CD4-positive, alpha-beta T cell treated with Interleukin-10 for 1 hour (primary cell): ENCODE measurements at places on chromosomes 11 and 22.
A peak's percentile ranks its signal among the peaks of the same experiment; 100 is the strongest.

GRCh38 chr22:46163557-46163888 is 13.2 kb downstream of the PPARA start:
- no peak for DNase-seq

- no peak for DNase-seq
Measured at GRCh38 chr11:44377121-44377520, 67.2 kb upstream of the ALX4 start.

GRCh38 chr22:37929390-37929789 is 23.3 kb downstream of the MICALL1 start:
- no peak for DNase-seq

GRCh38 chr11:75272391-75272790 is 31.8 kb downstream of the TPBGL start:
- DNase-seq, result no peak

GRCh38 chr22:26589367-26589844 is 526 bp downstream of the TPST2 start:
- peak; percentile 31 for DNase-seq

GRCh38 chr11:1042626-1043562 is 6.4 kb upstream of the MUC6 start:
- no peak for DNase-seq

DNA sequence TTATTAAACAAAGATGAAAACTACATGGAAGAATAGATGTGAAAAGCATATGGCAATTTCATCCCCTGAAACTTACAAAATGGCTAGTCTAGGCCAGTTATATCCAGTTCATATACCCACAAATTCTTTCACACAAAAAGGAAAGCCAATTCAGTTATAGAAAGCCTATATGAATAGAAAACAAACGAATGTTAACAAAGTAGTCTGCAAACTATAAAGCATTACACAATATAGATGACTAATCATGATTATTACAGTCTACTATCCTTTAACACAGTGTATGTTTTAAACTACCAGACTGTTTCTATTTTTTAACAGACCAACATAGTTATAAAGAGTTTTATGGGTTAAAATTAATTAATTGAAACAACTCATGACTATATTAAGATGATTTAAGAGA is 12.1 kb downstream of the DCUN1D5 start:
- no peak for DNase-seq

GRCh38 chr11:128095466-128095981 is 491.8 kb downstream of the ETS1 start:
- DNase-seq, result no peak

DNA sequence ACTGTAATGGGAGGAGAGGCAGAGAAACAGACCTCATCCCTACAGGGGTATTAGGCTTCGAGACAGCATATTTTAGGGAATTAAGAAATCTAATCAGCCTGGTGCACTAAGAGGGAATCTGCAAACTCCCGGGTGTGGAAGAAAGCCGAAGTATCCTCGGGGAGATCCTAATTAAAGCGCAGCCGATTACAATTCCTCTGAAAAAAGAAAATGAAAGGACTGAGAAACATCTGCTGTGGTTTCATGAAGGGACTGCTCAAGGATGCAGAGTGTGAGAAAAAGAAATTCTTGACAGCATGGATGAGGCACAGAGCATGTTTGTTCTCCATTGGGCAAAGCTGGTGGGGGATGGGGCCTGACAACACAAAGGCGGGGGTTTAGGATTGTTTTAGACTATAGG is 290.0 kb upstream of the LARGE1 start:
- no peak for DNase-seq

DNA sequence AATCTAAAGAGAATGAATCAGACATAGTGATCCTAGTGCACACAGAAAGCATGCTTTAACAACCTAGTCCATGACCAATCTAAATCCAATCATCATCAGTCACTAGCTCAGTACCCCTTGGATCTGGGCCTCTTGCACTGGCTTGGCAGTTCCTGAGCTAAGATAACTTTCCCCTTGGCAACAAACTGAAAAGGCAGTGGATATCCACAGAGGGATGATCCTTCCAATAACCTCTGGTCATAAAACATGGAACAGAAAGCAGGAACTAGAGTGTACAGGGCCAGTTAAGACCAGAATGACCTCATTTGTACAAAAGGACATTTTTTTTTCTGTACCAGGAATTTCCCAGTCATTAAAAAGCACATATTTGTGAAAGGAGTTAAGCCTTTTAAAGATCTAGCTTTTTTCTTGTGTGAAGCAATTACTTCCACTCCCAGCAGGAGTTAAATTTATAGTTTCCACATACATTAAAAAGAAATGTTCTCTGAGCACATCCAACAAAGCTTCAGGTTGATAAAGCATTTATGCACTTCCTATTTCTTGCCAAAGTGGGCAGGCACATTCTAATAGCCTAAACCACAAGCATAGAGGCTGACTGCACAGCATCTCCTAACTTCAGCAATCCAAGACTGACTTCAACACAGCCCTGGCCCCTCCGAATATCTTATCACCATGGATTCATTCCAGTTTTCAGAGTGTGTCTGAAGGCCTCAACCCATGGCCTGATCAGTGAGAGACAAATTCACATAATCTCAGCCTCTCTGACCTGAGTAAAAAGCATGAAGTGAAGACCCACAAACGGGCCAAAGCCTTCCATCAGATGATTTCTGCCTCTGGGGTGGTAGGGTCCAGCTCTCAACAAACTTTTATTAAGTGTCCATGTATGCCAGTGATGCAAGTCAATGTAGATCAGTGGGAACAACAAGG is 29.9 kb downstream of the GUCY1A2 start:
- DNase-seq, result no peak

DNA sequence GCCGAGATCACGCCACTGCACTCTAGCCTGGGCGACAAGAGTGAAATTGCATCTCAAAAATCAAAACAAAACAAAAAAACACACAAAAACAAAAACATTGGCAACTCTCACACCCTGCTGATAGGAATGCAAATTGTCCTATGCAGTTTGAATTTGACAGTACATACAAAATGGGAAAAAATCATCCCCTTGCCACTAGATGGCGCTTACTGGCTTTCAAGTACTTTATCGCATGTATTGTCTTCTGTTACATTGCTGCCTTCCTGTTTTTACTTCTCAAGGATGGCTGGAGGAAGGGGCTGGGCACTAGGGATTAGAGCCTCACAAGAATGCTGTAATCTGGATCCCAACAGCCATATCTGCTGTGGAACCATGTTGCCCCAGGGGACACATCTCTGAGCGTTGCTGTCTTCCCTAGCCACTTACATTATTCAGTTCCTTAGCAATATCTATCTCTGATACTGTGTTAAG is 59.4 kb upstream of the A4GALT start:
- peak; percentile 73 for DNase-seq

GRCh38 chr11:111059726-111060125 is 185.8 kb upstream of the POU2AF2 start:
- no peak for DNase-seq

- no peak for DNase-seq
Measured at GRCh38 chr11:13629779-13630178, 38.7 kb upstream of the FAR1 start.

GRCh38 chr11:36069576-36070212 is 125.8 kb downstream of the LDLRAD3 start:
- DNase-seq, result no peak

GRCh38 chr11:113488931-113489351 is 13.7 kb upstream of the DRD2 start:
- no peak for DNase-seq

DNA sequence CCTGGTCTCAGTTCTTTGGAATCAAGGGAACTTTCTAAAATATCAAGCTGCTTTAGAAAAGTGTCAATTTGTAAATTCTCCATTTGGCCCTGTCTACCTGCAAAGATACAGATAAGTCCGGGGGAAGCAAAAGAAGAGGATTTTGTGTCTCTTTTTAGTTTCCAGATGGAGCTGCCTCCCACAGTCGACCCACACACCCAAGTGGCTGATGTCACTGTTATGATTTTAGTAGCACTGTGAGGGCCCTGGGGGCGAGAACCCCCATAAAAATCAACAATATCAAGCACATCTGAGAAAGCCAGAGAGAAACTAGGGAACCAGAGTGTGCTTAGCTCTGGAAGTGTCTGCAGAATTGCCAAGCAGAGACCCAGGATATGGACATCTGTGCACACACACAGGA is 212.7 kb downstream of the LARGE1 start:
- no peak for DNase-seq

DNA sequence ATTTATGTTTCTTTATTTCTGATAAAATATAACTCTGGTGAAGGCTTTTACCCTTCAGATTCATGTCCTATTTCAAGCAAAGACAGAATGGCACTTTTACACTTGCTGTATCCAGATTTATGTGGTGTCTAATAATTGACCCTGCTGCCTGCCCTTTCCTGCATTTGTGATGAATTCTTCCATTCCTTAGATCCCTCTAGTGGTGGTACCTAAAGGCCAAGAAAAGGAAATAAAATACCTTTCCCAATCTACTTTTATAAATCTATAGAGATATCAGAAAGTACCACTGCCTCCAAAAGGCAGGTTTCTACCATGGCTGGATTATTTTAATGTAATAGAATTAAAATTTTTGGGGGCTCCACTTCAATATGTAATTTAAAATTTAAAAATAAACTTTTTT is 34.2 kb downstream of the CCDC81 start:
- no peak for DNase-seq

DNA sequence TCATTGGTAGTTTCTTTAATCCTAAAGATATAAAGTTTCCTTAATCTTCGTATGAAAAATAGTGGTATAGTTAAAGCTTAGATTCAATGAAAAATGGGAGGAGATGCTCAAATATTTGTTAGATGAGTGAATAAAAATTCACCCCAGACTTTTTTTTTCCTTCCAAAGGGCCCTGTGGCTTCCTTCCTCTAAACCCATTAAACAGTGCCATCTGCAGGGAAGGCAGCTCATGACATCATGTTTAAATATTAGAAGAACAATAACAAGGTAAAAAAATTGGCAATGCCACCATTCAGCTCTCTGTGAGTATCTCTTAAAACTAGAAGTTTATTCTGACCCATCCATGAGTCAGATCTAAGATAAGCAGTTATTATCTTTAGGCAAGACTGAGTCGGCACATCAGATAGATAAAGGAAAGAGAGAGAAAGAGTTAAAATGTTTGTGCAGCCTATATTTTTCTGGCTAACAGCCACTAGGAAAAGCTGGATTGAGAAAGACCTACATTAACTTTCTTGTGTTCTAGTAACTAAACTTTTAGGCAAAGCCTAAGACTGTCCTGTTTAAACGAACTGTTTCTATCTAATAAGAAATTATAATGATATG is 19.1 kb upstream of the OOSP1 start:
- peak; percentile 25 for DNase-seq

DNA sequence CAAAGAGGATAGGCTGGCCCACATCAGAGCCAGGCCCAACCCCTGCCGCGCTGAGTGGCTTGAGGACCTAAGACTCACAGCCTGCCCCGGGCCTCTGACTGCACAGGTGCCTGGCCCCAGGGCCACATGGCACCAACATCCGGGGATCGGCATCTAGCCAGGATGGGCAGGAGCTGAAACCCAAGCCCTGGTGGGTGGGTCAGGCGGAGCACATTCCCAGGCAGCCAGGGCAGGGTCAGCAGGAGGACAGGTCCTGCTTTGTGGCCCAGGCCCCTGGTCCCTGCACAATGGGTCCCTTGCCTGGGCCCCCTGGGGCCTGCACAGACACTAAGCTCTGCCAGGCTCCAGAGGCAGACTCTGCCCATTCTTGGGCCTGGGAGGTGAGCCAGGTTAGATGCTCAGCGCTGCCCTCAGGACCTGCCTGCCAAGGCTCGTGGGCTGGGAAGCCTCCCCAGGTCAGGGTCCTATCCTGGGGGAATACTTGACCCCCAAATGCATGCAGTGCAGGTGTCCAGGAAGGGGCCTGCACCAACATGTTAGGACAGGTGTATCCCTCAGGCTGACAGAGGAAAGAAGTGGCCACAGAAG is 33.5 kb downstream of the ARVCF start:
- no peak for DNase-seq

DNA sequence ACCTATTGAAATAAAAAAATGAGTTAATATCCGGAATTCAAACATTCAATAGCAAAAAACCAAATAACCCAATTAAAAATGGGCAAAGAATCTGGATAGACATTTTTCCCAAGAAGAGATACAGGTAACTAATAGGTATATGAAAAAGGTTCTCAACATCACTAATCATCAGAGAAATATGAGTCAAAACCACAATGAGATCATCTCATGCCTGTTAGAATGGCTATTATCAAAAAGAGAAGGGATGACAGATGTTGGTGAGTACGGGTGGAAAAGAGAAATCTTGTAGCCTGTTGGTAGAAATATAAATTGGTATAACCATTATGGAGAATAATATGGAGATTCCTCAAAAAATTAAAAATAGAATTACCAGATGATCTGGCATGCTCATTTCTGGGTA is 26.9 kb upstream of the OR6M1 start:
- DNase-seq, result no peak

DNA sequence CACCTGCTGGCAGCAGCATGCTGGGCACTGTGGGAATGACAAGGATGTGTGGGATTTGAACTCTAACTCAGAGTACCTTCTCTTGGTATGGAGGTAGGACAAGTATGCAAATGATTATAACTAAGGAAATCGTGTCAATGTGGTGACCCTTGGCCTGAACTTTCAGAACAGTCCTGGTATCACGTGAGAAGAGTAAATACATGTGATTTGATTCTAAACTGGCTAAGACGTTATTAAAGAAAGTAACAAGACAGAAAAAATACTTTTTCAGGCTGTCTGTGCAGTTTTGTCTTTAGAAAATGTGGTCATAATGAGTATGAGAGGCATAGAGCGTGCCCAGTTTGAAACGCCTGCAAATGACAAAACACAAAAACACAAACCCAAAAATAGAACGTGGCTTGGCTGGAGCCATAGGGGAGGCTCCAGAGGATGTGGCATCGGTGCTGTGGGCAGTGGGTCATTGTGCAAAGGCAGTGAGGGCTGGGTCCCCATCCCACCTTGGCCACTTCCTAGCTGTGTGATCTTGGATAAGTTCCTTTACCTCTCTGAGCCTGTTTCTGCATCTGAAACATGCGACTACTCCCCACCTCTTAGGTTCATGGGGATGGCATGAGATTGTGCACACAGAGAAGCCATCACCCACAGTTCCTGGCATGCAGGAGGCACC is 18.4 kb upstream of the IL2RB start:
- DNase-seq, result no peak

DNA sequence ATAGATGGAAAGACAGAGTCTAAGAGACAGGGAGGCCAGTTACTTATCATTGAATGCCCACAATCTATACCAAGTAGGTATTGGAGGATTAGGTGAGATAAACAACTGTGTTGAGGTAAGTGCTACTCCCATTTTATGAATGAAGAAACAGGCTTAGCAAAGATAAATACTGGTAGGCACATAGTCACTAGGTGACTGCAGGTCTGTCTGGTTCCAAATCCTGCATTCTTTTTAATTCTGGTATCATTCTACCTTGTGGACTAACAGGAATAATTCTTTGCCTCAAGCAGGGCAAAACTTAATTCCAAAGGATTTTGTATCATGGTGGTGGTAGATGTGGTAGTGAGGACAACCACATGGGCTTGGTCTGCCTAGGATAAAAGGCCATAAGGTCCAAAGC is 28.4 kb downstream of the RNF169 start:
- no peak for DNase-seq

- no peak for DNase-seq
Measured at GRCh38 chr11:12290477-12290922, 86.9 kb upstream of the PARVA start.
